NCI-H2029 treated with DMSO at 0.1 percent for 48 hours (cell line): ENCODE measurements at places on chromosomes 13 and 19.

DNA sequence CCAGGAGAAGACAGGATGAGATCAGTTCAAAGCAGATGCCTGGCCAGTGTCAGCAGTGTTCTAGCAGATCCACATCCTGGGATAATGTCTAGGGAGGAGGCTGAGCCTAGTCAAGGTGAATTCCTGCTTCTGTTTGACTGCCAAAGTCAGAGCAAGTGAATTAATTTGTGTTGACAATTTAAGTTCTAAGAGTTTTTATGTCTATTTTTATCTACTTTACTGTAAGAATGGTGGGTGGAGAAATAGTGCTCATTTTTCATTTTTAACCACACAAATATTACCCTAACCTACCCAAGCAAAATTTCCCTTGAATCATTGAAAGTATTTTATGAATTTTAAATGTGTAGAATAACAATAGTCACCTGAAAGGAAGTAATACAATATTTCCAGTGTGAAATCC lies 207.6 kb upstream of the SLC10A2 start:
- DNase-seq, result no peak

- DNase-seq, result no peak
Observed at GRCh38 chr13:85377783-85378182, 421.4 kb downstream of the SLITRK6 start.

GRCh38 chr19:34320277-34320676 lies 44.7 kb upstream of the GPI start:
- no peak for DNase-seq

GRCh38 chr19:51552996-51553725 lies 17.9 kb upstream of the ZNF175 start:
- DNase-seq, result no peak
